ENCODE measurements at places on chromosomes 2 and 18. TPM values are rescaled to one million over a fixed set of nuclear protein-coding genes. Genes with fewer than 3 reads are reported as not detected.

FOXI3 gene
- not detected for total RNA-seq

TWIST2 gene
- total RNA-seq, result 13.6 TPM

CYRIA gene
- total RNA-seq, result 16.7 TPM

TSGA10 gene
- total RNA-seq, result 11.0 TPM

FAM124B gene
- total RNA-seq, result 6.3 TPM

EN1 gene
- not detected for total RNA-seq

MROH2A gene
- total RNA-seq, result not detected

FAM228A gene
- total RNA-seq, result 3.9 TPM

CD226 gene
- total RNA-seq, result 3.1 TPM

CIAO1 gene
- 62.7 TPM for total RNA-seq

CLIP4 gene
- 85.6 TPM for total RNA-seq

COA5 gene
- 38.2 TPM for total RNA-seq

IL36A gene
- not detected for total RNA-seq

EFR3B gene
- total RNA-seq, result 13.2 TPM

DSC1 gene
- total RNA-seq, result not detected

STAT4 gene
- 3.5 TPM for total RNA-seq

AQP4 gene
- total RNA-seq, result 0.27 TPM

DYNAP gene
- total RNA-seq, result not detected

All from sciatic nerve (tissue), 2 donors.